ENCODE measurements at places on chromosomes 11 and 22.

GRCh38 chr22:43951391-43951790, 3.9 kb upstream of the SAMM50 start:
- DNase-seq, result no peak

- no peak for DNase-seq
These were observed 1.5 kb downstream of the TBC1D10A start for GRCh38 chr22:30325065-30325720.

DNA sequence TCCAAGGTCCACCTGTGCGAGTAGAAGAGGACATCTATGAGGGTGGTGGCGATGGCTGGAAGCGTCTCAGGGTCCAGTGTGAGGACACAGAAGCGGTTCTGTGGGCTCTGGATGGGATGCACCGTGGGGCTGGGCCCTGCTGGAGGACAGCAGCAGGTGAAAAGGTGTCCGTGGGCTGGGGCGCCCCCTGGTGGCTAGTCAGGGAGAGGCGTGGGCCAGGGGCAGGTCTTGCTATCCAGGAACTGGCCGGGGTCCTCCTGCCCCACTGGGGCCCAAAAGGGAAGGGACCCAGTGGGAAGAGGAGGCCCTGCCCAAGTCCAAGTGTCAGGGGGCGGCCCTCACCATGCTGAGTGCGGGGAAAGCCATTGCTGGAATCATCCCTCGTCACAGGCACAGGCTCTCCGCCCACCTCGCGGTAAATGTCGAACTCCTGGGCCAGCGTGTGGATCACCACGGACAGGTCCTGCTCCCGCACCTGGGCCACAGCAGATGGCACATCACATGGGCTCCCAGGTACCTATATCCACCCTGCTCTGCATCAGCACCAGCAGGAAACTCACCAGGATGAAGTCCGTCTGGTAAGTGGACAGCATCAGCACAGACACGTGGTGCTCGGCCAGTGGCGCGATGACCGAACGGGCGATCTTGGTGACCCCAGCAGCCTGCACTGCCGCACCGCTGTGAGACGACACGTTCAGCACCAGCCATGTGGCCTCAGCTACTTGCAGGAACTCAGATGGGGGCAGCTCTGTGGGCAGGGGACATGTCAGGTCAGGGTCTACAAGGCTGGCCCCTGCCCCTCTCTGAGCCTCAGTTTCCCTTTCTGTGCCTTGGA, 2.3 kb downstream of the CASTOR1 start:
- DNase-seq, result peak; percentile 52

DNA sequence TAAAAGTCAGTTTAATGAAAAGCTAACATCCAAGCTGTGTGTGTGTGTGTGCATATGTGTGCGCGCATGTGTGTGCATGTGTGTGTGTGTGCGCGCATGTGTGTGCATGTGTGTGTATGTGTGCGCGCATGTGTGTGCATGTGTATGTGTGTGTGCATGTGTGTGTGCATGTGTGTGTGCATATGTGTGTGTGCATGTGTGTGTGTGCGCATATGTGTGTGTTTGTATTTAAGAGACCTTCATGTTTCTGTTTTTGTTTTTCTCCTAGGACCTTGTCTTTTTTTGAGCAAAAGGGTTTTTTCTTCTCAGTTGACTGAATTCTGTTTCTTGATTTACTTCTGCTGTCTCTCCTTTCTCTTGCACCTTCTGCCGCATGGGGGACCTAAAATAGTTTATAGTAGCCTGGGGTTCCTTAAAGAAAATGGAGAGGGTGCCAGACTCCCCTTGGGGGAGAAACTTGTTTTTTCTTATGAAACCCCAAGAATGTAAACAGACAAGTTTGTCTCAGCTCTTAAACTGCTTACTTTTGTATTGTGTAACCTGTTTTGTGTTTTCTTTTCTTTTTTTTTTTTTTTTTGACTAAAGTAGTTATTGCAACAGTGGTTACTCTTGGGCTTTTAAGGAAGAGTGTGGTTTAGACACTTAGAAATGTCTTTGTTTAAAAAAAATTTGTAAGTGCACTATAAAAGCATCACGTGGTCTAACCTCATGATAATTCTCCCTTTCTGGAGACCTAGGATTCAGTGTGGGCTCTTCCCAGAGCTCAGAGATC, 53.0 kb downstream of the OSBPL5 start:
- peak; percentile 79 for DNase-seq

- DNase-seq, result peak; percentile 55
These were observed at the start of gene TRIM6 for GRCh38 chr11:5596607-5597201. Gene TRIM6 (plus strand): TSS chr11:5596637. CDS start chr11:5596898, 261 bp downstream.

DNA sequence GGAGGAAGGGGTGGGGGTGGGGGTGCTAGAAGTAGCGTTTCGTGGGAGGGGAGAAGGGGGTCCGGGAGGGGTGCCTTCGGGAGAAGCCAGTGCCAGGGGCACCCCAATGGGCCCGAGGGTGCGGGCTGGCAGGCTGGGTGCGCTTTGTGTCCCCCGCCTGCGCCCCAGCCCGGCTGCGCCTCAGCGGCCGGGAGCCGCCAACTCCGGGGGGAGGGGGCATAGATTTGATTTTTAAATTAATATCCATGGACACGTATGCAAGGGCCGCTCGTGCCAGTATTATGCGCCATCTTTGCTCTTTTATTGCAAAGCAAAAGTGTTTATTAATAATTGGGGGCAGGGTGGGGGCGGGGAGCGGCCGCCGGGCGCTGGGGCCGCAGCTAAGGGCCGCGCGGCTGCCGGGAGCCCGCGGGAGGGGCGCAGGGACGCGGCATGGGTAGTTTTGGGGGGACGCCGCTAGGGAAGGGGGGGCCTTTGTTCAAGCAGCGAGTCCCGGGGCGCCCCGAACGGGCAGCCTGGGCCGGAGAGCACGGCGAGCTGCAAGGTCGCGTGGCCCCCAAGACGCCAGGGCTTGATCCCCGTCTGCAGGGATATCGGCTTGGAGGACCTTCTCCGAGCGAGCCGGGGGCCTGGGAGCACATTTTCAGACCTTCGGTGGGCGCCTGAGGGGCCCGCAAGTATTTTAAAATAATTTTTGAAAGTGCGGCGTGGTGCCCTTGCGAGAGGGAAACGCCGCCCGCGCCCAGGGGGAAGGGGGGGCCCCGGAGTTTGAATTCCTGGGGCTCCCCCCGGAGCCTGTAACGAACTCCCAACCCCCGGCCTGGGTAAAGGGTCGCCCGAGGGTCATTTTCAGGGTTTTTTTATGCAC, 959 bp downstream of the CCND1 start:
- no peak for DNase-seq

DNA sequence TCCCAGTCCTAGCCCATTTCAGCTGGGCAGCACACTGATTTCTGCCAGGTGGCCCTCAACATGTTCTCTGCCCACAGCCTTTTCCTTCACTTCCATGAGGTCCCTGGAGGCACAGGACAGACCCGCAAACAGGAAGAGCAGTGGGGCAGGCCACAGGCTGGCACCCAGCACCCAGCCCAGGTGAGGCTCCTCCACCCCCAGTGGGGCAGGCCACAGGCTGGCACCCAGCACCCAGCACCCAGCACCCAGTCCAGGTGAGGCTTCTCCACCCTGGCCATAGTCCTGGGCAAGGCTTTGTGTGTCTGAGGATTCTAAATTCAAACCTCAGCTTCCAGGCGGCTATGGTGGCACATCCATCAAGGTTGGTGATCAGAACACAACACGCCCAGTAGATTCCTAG, 1413.0 kb downstream of the BRD1 start:
- DNase-seq, result no peak

GRCh38 chr11:109077291-109077920, 344.6 kb upstream of the C11orf87 start:
- no peak for DNase-seq

DNA sequence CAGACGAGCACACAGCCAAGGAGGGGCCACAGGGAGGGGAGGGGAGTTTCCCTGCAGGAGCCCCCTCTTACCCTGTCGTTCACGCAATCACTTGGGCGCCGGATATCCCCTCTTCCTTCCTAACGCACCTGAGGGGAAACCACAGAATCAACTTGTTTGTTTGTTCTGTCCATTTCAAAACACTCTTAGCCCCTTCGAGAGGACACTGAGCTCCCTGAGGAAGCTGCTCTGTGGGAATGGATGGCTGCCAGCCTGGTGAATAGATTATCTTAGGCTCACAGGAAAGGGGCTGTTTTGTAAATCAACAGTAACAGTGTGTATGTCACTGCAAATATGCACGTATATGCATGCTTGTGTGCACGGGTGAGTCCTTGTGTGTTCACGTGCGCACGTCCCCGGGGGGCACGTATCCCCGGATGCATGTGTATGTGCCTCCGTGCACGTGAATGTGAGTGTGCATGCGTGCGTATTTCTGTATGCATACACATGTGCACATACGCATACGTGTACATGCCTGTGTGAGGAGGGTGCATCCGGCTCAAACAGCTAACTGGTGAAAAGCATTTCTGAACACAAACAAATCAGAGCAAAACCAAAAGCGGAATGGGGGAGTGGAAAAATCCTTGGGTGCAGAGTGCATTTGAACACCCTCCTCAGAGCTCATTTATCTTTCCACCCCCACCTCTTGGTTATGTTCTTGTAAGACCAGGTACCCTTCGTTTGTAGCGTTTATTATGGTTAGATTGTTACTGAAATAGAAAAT, 7.2 kb downstream of the ARSA start:
- no peak for DNase-seq

DNA sequence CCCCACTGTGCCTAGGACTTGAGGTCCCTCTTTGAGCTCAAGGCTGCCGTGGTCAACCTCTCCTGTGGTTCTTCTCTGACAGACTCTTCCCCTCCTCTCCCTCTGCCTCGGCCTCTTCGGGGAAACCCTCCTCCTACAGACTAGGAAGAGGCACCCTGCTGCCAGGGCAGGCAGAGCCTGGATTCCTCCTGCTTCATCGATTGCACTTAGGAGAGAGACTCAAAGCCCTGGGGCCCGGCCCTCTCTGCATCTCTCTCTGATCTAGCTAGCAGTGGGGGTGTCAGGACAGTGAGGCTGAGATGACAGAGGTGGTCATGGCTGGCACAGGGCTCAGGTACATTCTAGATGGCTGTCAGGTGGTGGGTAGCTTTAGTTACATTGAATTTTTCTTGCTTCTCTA, 63.6 kb upstream of the EMID1 start:
- DNase-seq, result no peak

GRCh38 chr11:46429717-46430116, 38.1 kb upstream of the CHRM4 start:
- no peak for DNase-seq

- DNase-seq, result no peak
These were observed 543.2 kb upstream of the CCDC179 start for GRCh38 chr11:23403210-23404185.

GRCh38 chr11:77215106-77215505, 86.4 kb downstream of the GDPD4 start:
- DNase-seq, result no peak

DNA sequence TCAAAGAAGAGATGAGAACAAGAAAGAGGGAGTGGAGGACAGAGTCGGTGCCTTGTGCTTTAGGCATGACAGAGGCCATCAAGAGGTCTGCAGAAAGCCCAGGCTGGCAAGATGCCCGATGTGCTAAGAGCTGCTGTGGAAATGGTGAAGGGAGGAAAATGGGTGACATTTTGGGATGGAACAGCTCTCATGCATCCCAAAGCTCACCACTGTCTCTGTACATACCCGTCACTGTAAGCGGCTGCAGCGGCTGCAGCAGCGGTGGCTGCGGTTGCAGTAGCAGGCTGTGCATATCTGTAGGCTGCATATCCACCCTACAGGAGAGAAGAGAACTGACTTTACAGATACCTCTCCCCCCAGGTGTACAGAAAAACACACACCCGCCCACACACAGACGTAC, 28.6 kb downstream of the APOL5 start:
- DNase-seq, result no peak

DNA sequence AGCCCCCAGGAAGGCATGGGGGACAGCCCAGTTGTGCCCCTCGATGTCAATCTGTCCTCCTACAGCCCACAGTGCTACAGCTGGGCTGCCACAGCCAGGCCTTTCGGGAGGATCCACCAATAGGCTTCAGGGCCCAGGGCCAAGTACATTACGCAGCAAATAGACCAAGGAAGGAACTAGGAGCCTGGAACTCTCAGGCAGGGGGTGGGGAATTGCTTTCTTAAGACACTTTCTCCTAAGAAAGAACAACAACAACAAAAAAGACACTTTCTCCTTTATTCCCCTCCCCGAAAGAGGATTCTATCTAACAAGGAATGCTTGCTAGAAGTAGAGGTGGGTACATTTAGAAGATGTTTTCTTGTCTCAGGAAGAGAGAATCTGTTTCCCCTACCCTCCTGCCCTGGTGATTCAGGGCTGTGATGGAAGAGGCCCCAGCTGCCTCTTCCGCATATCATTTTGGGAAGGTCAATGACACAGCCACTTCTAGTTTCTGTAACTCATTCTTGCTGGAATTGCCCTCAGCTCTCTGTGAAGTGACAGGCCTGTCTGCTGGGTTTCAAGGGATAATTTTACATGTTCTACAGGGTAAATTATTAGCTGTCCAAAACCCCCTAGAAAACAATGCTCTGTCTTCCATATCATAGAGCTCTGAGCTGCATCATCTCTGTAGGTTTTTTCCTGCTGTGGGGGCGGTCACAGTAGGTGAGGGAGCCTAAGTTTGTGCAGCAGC, 6.0 kb upstream of the MALAT1 start:
- DNase-seq, result peak; percentile 74

DNA sequence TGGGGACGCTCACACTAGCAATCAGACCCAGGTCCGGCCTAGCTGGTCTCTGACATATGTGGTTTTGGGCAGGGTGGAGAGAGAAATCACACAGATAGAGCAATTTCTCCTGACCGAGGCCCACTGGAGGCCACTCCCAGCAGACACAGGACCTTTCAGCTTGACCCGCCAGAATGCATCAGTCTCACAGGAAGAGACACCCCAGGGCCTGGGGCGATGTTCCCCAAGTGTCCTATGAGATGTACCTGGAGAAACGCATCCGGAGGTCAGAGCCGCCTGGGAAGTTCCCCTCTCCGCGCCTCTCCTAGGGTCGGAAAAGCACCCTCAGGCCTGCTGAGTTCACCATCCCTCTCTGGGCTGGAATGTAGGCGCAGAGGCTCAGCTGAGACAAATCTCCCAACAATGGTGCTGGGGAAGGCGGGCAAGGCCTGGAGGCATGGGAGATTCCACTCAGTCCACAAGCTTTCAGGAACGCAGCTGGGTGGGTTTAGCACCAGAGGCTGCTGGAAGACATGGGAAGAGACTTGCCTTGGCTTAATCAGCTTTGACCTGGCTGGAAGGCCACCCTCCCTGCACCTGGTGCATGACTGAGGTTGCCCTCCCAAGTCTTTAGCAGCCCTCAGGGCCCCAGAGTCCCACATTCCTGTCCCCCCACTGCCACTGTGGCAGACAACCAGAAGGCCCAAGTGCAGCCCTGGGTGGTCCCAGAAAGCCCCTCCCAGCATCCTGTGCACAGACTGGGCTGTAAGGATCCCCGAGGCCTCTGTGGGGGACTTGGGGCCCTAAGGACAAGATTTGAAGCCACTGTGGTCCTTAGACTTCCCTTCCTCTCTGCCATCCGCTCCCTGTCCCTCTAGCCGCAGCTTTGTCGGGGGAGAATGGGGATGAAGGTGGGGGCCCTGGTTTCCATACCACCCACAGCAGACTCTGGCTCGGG, 57.5 kb downstream of the RTL6 start:
- DNase-seq, result no peak

GRCh38 chr22:24060375-24060788, 49.3 kb downstream of the CABIN1 start:
- DNase-seq, result no peak

GRCh38 chr11:17653611-17654010, 65.8 kb upstream of the MYOD1 start:
- no peak for DNase-seq

- DNase-seq, result peak; percentile 66
These were observed 8.7 kb downstream of the CCDC83 start for GRCh38 chr11:85863855-85864254.

GRCh38 chr11:93517611-93518010, 25.6 kb downstream of the SMCO4 start:
- DNase-seq, result no peak

Data from AML-193 (cell line).